ENCODE measurements at places on chromosomes 11 and 22.

- no peak for DNase-seq
Observed at GRCh38 chr11:124119103-124119502, 3.9 kb downstream of the VWA5A start.

DNA sequence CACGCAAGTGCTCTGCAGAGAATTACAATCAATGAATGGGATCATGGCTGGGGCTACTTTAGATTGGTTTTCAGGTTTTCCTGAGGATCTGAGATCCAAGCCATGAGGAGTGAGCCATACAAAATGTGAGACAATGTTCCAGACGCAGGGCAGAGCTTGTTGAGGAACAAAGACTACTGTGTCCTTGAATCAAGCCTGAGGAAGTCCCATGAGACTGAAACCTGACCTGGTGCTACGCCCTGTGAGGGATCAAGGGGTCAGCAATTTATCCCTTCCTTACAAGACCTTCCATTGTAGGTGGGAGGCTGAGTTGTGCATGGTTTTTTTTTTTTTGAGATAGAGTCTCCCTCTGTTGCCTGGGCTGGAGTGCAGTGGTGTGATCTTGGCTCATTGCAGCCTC is 2.1 kb downstream of the INCENP start:
- DNase-seq: no peak

GRCh38 chr11:59415111-59415510 is 11.1 kb downstream of the OR5A2 start:
- DNase-seq: no peak

GRCh38 chr11:124898263-124898680 is 607 bp upstream of the ROBO4 start:
- no peak for DNase-seq

All from stomach (tissue), 19 donors.